ENCODE measurements at places on chromosomes 13 and 19. TPM values are rescaled to one million over a fixed set of nuclear protein-coding genes. Genes with fewer than 3 reads are reported as not detected.
A peak's percentile ranks its signal among the peaks of the same experiment; 100 is the strongest.

- no peak for DNase-seq
Observed at GRCh38 chr19:29542776-29543175, 17.0 kb downstream of the VSTM2B start.

- peak; percentile 42 for DNase-seq
Observed at GRCh38 chr19:55080121-55080967, 4.7 kb downstream of the EPS8L1 start.

Gene SMIM44
- not detected for total RNA-seq

GRCh38 chr13:112781881-112782361 lies 92.1 kb downstream of the ATP11A start:
- no peak for DNase-seq

Gene ZNF429
- total RNA-seq, result 19.9 TPM

DNA sequence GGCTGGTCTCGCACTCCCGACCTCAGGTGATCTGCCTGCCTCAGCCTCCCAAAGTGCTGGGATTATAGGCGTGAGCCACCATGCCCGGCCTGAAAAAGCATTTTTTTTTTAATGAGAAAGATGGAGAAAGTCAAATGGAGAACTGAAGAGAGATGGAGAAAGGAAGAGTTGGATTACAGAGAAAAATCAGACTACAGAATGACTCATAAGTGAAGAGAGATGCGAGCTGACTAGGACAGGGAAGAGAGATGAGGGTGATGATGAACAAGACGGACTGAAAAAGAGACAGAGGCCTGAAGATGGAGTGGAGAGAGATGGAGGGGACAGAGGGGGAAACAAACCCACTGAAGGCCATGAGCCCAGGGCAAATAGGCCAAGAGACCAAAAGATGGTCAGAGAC lies 1.5 kb downstream of the DHX34 start:
- DNase-seq, result no peak

- DNase-seq, result no peak
Observed at GRCh38 chr19:10193790-10194499, 808 bp downstream of the DNMT1 start.

GRCh38 chr19:6712692-6713670 lies 7.5 kb downstream of the C3 start:
- DNase-seq, result no peak

Gene MADCAM1
- total RNA-seq, result 0.40 TPM

Measured in activated B cell treated with CpG ODN at 0.5 μM for 24 hours (primary cell).